SHP77 (cell line): ENCODE measurements at places on chromosomes 4 and X.

- DNase-seq = no peak
These were observed 67.5 kb downstream of the NEUROG2 start for GRCh38 chr4:112448306-112449132.

DNA sequence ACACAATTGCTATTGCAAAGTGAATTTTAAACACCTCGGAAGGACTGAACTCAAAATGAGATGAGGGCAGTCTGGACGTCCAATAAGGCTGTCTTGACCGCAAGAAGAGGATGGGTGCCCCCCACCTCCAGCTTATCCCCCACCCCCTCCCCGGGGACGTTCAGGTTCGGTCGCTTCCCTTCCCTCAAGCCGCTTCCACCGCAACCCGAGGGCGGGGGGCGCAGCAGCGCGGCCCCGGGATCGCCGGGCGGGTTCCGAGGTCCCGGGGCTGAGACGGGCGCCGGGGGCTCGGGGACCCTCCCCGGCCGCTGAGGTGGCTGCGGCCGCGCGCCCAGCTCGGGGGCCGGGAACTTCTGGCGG, 480 bp downstream of the USP46 start:
- no peak for DNase-seq

- DNase-seq = no peak
These were observed 207.8 kb upstream of the CNKSR2 start for GRCh38 chrX:21166272-21166982.

GRCh38 chr4:73998040-73999011, at the start of gene CXCL5:
Gene CXCL5 (minus strand): TSS chr4:73998677. CDS start chr4:73998581, 96 bp downstream.
- no peak for DNase-seq

- no peak for DNase-seq
These were observed 161.0 kb downstream of the CPXCR1 start for GRCh38 chrX:88908056-88908455.
